ENCODE measurements at places on chromosomes 3 and 15.

DNA sequence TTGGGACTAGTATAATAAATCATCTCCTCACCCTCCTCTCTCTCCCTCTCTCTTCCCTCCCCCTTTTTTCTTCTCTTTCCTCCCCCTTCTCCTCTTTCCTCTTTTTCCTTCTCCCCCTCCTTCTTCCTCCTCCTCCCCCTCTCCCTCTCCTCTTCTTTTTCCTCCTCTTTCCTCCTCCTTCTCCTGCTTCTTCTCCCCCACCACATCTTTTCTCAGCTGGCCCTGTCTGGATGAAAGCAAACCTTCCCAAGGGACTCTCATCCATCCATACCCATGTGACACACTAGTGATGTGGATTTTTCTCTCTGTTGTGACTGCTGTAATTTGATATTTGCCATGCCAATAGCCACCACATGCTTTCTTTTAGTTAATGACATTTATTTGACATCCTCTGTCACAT, 127.2 kb downstream of the EBLN2 start:
- no peak for DNase-seq

DNA sequence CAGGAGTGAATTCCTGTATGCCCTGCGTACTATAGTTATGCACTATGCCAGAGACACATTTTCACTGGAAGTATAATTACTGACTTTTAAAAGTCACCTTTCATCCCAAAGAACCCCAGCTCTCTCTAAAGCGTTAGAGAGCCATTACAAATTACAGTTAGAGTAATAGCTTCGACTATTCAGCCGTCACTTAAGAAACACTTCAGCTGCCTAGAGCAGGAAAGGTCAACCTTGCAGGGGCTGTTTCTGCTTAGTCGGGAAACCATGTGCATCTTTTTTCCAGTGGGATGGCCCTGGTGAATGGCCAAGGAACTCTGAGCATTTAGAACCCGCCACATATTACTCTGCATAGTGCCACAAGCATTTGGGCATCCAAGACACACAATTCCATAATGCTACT, 235.9 kb downstream of the ARRDC4 start:
- no peak for DNase-seq

GRCh38 chr15:42059661-42060476, 34.5 kb downstream of the PLA2G4D start:
- DNase-seq = peak; percentile 77

DNA sequence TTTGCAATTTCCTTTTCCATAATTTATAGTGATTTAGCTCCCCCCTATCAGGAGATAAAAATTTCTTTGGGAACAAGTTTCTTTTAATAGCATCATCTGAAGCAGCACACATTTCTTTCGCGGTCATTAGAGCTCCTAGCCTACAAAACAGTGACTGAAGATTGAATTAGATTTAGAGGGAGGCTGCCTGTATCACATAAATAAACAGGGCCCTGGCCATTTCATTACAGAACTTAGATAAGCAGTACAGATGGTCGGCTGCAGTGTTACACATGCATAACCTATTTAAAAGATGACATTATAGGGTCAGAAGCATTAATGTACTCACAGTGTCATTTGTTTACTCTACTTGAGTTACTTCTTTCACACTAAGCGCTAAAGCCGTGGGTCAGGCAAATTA, 81.4 kb upstream of the SLC25A26 start:
- no peak for DNase-seq

- no peak for DNase-seq
Measured at GRCh38 chr3:151751161-151751560, 17.4 kb downstream of the AADACL2 start.

GRCh38 chr3:30513374-30514152, 92.8 kb upstream of the TGFBR2 start:
- no peak for DNase-seq

DNA sequence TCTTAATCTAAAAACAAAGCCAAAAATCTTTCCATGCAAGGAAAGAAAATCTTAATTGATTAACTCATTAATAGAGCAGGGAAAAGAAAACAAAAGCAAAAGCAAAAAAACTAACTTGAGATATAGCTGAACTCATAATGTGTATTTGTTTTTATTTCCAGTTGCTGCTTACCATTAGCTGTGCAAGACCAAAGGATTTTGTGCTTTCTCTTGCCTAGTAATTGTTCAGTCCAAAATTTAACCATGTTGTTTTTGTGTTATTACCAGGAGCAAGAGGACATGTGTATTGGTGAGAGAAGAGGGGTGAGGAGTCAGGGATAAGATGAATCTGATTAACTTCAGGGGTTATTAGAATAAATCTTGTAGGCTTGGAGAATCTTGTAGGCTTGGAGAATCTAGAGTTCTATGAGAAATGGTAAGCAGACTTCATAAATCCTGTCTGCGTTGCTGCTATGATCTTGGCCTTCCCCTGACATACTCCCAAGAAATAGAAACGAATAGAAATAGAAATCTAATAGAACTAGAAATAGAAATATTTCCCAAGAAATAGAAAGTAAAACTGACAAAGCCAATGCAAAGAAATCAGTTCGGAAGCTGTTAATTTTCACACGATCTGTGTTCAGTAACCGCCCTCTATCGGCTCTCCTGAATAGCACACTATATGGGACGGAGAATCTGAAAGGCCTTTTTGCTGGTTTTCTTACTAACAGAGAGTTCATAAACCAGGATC, 72.6 kb upstream of the TNFSF10 start:
- peak; percentile 42 for DNase-seq

- no peak for DNase-seq
Measured at GRCh38 chr3:134699141-134699711, 48.4 kb upstream of the KY start.

GRCh38 chr15:84079885-84080777, 155.4 kb upstream of the GOLGA6L4 start:
- DNase-seq = peak; percentile 5

- no peak for DNase-seq
Measured at GRCh38 chr3:185631108-185631507, 45.0 kb downstream of the SENP2 start.

DNA sequence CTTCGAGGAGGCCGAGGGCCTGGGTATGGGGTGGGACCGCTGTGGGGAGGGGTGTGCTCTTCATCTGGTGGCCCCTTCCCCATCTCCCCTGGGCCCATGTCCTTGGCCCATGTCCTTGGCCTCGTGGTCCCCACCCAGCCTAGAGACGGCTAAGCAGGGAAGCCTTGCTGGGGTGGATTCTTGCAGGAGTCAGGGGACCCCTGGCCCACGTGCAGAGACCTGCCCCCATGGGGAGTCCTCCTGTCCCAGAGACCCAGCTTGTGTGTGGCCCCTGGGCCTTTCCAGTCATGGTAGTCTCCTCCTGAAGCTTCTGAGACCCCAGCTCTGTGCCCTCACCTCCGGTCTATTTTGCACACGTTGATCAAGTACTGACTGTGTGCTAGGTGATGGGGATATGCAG, 97.4 kb downstream of the TBC1D2B start:
- DNase-seq = no peak

DNA sequence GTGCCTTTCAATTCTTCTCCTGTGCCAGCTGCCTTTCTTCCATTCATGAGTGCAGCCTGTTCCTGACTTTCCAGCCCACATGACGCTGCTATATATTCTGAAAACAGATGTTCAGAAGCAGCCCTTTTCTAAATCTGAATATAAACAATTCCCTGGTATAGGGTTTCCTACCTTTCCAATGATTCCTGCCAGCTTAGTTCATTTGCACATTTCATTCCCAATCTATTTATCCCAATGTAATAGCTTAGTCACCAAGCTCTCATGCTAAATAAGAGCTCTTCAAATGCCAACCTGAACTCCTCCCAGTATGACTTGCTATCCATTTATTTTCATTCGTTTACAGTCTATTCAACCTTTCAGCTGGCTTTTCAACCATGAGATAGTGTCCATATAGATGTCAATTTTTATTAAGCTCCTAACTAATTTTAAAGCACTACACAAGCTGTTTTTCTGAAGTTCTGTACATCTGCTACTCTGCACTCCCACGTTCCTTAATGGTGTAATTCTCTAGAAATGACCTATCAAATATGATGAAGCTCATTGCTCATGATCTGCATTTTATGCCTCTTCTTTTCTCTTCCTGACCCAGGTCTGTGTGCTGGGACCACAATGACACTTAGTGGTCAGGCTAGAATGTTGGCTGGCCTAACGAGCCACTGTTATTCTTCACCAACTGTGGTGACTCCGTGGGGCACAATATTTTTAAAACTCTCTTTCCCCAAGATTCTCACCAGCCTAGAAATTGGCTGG, 605.0 kb upstream of the TBL1XR1 start:
- DNase-seq = no peak

GRCh38 chr3:18424213-18424728, 868 bp downstream of the SATB1 start:
- DNase-seq = no peak
